ENCODE measurements at places on chromosomes 6 and 20.
A peak's percentile ranks its signal among the peaks of the same experiment; 100 is the strongest.

DNA sequence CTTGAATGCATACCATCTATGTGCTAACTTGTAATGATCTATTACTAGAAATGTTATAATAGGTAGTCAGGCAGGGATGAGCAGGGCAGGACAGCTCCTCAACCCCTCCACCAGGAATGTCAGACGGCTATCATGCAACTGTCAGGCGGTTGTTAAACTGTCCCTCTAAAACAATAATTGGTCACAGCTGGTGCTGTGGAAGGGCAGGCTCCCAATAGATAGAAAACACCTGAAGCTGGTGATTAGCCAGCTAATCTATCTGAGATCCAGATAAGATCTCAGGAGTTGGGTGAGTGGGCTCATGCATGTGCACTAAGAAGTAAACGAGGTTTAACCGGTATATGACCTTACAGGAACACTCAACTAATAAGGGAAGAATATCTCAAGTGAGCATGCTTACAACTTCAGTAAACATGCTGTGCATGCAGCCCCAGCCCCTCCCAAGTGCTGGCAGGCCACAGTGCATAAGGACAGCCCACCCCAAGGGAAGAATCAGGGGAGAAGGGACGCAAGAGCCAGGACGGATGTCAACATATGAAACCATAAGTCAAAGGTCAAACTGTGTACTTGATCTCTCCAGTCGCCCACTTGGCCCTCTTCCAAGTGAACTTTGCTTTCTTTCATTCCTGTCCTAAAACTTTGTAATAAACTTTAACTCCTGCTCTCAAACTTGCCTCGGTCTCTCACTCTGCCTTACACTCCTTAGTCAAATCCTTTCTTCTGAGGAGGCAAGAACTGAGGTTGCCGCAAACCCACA lies 566.2 kb upstream of the NRSN1 start:
- no peak for DNase-seq

- DNase-seq = no peak
These were observed 1.8 kb downstream of the FOXO3 start for GRCh38 chr6:108562503-108562993.

GRCh38 chr6:94131271-94131670 lies 711.9 kb upstream of the EPHA7 start:
- no peak for DNase-seq

GRCh38 chr20:9093218-9093957 lies 24.5 kb downstream of the PLCB4 start:
- no peak for DNase-seq

DNA sequence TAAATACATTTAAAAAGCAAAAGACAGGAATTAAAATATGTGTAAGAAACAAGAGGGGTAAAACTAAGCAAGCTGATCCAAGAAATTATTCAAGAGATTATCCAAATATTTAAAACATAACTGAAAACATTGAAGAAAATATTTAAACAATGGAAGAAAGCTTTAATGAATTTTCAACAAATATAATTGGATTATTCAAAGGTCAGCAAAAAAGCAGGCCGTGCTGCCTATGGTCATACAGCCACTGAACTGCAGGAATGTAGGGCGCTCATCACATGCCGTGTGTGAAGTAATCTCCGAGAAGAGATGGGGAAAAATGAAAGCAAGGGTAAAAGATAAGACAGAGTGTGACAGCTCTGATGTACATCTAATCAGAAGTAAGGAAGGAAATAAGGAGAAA lies 1195.4 kb upstream of the EYS start:
- DNase-seq = no peak

- DNase-seq = no peak
These were observed 598.0 kb upstream of the NOX3 start for GRCh38 chr6:156053626-156054025.

DNA sequence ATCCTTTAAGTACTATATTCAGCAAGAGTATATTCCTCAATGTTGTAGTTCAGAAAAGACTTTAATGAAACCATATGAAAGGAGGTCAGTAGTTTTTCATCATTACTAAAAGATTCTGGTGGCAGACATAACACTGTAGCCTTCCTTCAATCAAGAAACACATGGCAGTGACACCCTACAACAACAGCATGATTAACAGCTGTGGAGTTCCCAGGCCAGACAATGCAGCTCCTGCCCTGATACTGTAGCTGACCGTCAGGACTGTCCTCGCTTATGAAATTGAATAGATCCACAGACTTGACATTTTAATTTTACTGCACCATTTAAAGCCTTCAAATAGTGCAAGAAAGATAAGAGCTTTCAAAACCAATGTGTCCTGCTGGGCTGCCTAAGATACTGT lies 43.6 kb downstream of the USP45 start:
- DNase-seq = no peak

DNA sequence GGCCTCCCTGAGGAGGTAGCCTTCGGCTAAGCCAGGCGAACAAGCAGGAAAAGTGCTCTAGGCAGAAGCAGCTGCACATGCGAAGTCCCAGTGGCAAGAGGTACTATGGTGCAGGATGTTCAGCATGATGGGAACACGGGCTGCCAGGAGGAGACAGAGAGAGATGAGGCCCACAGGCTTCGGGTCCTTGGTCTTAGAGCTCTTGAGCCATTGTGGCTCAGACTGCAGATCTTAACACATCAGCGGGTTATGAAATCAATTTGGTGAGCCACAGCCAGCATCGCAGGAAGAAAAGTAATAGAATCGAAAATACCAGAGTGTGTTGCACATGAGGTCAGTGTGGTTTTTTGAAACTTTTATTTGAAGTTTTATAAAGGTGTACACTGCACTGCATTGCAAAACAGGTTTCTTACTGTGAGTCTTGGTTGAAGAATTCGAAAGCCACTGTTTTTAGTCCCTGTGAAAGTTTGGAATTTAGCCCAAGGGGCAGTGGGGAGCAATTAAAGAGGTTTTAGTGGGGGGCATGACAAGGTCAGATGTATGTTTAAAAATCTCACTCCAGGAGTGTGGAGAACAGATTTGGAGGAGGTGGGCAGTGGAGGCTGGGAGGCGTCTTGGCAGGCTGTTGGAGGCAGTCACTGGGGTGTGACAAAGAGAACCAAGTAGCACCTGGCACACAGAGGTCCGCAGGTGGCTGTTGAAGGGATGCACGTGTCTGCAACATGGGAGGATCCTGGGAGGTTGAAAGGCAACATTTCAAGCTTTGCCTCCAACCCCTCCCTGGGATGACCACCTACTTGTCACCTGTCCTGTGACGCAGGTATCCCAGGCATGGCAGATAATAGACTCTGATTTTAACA lies 69.3 kb downstream of the EYA2 start:
- no peak for DNase-seq

DNA sequence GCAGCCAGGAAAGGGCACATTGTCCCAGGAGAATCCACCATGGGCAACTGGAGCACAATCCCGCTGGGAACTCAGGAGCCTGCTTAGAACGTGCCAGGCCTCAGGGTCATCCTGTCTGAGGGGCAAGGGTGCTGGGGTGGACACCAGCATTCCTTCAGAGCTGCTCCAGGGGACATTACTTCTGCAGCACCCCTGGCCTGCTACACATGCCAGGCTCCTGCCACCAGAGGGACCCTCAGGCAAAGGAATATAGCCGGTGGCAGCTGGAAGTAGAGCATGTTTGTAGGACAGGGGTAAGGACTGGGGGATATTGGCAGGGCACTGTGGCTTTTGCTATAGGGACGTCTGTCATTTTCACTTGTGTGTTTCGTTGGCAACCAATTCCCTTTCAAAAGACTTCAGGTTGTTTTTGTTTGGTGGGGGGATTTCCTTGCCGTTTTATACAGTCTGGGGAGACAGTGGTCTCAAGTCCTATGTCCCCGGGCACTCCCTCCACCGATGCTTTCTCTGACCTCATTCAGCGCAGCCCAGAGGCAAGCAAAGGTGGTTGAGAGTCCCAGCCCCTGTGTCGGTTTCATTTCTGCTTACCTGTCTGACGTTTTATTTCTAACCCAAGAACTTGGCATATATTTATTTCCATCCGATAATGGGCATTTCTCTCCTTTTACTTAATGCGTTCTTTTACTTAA lies 130.8 kb downstream of the JPH2 start:
- DNase-seq = no peak

DNA sequence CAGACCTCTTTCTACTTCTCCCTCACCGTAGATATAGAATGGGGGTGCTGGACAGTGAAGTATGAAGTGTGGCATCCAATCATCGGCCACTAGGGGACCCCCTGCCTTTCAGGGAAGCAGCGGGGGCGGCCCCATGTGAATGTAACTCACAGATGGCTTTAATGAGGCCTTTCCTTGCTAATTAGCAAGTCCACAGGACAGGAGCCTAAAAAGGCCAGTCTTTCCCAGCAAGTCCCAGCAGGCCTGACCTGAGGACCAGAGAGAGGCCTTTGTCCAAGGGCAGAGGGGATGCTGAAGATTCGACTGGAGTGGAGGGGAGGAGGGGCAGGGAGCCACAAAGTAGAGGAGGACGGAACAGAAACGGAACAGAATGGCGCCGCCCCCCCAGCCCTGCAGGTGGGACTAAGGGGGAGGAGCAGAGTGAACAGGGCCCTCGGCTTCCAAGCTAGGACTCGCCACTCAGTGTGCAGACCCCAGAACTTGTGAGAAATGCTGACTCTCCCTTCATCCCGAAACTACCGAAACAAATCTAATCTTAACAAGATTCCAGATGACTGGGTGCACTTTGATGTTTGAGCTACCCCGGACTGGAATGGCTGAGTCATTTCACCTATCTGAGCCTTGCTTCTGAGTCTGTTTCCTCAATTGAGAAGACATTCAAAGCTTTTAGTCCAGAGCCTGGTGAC lies 5.8 kb downstream of the C6orf132 start:
- DNase-seq = no peak

DNA sequence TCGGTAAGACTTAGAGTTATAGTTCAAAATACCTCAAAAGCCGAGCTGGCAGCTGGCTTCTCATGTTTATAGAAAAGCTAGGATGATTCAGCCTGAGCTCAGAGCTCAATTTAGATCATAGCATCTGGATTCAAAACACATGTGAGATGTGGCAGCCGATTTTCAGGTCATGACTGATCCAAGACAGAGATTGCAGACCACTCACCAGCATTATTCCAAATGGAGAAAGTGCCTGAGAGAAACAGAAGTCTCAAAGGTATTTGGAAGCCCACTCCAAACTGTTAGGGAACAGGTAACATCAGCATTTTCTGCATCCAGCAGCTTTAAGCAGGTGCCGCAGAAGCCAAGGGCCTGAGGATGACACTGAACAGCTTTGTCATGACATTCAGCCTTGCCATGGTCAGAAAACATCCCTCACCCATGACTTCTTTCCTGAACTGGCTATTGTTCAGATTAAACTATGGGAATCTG lies 102.2 kb downstream of the BACH2 start:
- no peak for DNase-seq

- no peak for DNase-seq
These were observed 988 bp downstream of the TXNDC5 start for GRCh38 chr6:7909323-7910276.

DNA sequence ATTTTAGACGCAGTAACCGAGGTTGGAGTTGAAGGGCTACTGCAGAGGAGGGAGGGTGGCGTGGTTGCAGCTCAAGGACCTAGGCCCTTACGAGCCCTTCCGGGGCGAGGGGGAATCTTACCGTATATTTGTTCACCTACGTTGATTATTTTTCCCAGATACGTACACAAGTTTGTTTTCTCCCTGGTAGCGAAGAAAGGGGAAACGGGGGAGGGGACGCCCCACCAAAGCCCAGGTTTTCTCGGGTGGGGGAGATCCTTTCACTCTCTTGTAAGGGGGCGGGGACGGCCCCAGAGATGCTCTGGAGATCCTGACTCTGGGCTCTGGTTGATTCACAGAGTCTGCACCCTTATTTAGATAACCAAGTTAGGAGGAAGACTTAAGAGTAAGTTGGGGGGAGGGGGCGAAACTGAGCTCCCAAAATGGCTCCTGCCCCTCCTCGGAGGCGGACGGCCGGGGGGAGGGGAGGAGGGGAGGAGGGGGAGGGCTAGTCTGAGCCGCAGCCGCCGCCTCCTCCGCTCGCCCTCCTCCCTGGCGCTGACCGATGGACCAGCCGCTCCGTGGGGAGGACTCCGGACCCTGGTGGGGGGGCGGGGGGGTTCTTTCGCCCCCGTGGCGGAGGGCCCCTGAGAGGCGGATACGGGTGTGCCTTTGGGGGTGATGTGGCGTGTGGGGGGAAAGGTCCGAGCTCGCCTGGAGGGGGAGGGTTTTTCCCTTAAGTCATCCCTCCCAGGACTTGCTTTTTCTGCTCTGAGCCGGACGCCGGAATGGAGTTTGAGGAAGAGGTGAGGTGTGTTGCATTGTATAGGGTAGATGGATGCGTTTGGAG lies 2.2 kb downstream of the BRD2 start:
- peak; percentile 72 for DNase-seq
